ENCODE measurements at places on chromosomes 16 and 17.

- no peak for DNase-seq
These were observed 15.8 kb upstream of the TBX21 start for GRCh38 chr17:47717261-47717697.

DNA sequence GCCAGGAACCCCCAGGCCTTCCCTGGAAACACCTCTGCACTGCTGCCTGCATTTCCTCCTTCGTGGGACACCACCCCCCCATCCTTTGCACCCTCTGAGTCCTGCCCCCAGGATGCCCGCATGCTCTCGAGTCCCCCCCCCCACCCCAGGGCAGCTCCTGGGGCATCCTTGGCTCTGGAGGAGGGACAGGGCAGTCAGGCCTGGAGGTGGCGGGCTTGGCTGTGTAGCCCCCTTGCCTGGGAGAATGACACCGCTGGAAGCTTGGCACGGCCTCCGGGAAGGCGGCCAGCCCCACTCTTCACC lies 98.9 kb upstream of the GSE1 start:
- DNase-seq, result no peak

DNA sequence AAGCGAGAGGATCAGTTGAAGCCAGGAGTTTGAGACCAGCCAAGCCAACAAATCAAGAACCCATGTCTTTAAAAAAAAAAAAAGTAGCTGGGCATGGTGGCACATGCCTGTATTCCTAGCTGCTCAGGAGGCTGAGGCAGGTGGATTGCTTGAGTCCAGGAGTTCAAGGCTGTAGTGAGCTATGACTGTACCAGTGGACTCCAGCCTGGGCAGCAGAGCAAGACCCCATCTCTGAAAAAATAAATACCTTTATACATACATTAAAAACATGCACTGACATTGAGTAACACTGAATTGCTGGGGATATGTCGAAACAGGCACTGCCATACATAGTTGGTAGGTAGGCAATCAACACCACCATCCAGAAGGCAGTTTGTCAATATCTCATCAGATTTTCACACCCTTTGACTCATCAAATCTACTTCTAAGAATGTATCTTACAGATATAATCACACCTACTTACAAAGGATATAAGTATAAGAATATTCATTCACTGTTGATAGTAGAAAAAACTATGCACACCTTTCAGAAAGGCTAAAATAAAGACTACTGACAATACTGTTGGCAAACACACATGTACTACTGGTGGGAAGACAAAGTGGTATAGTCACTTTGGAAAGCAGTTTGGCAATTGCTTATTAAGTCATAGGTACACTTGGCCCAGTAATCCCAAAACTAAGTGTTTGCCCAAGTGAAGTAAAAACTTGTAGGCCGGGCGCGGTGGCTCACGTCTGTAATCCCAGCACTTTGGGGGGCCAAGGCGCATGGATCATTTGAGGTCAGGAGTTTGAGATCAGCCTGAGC lies 6.4 kb upstream of the CEP20 start:
- no peak for DNase-seq

GRCh38 chr17:33055746-33056145 lies 64.1 kb downstream of the SPACA3 start:
- no peak for DNase-seq

- no peak for DNase-seq
These were observed 14.1 kb upstream of the ST6GALNAC1 start for GRCh38 chr17:76657505-76658241.

GRCh38 chr17:58091024-58091567 lies 7.9 kb downstream of the DYNLL2 start:
- no peak for DNase-seq

DNA sequence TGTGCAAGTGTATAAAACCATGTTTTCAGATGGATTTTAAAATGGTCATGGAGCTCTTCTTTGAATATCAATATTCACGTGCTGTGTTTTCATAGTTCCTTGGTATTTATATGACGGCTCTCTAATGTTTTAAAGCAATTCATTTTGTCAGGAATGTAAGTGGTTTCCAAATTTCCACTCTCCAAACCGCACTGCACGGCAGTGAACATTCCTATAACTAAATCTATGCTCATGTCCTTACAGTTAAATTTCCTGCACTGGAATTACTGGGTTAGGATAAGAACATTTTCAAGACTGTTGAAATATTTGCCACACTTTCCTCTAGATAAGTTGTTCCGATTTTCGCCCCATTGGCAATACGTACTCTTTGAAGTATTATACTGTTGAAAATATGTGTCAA lies 398.9 kb downstream of the PMP22 start:
- no peak for DNase-seq

Measured in NCI-H2107 (cell line).